Stimulated activated naive B cell treated with anti-CD40 and anti-IgM and Interleukin-4, amounts not matched to agents 10 μg/mL and 1 μg/mL and 100 μg/mL, for 72 hours (primary cell): ENCODE measurements at places on chromosomes 1 and 21.

DNA sequence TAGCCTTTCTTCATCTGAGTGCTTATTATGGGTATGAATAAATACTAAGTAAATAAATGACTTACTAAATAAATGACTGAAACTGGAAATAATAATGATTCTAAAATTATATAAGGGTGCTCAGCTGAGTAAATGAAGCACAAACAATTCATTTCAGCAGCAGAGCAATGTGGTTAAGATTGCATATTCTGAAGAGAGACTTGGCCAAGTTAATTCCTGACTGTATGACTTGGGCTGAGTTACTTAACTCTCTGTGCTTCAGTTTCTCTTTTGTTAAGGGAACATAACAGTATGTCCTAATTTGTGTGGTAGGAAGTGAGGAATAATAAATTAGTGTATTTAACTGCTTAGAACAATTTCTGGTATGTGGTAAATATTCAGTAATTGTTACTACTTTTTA, 19.1 kb downstream of the AGL start:
- no peak for DNase-seq

GRCh38 chr1:20115479-20115878, 3.9 kb downstream of the PLA2G2D start:
- no peak for DNase-seq

DNA sequence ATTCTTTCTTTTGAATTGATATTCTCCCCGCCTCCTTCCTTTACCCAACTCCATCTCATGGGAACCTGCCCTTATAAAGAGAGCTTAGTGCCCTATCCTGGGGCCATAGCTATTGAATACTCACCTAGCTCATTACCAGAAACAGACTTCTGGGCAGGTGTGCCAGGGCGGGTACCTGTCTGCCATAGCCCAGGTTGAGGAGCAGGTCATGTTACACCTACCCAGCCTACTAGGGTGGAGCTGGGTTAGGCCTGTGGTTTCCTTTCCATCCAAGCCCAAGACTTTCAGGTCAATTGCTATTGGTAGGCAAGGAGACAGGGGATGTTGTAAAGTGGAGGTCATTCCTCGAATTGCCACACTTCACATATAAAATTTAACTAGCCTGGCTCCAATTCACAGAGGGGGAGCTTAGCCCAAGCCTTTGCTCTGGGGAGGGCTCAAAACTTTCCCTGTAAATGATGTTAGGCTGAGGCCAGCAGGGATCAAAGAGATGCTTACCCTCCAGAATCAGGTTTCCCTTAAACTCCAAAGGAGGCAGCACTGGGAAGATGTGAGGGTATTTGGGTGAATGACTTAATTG, 87.1 kb upstream of the IPO9 start:
- DNase-seq = no peak

- no peak for DNase-seq
Measured at GRCh38 chr1:31617916-31618746, 642 bp downstream of the HCRTR1 start.

DNA sequence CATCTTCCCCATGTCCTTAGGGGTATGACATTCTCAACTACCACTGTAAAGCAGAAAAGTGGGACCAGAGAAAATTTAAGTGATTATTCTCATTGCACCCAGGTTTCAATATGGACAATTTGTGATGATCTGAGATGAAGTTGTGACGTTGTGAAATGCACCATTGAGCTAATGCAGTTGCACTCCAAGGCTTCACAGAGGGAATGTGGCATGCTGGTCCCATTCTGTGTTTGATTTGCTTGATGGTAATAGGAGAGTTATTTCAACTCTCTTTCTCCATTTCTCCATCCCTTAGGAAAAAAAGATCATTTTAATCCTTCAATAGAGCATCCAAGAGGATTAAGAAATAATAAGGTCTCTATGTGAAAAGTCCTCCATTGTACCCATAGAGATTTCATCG, 136.6 kb downstream of the SLC30A10 start:
- DNase-seq = no peak

- no peak for DNase-seq
Measured at GRCh38 chr1:212909652-212910063, 40.7 kb upstream of the VASH2 start.

DNA sequence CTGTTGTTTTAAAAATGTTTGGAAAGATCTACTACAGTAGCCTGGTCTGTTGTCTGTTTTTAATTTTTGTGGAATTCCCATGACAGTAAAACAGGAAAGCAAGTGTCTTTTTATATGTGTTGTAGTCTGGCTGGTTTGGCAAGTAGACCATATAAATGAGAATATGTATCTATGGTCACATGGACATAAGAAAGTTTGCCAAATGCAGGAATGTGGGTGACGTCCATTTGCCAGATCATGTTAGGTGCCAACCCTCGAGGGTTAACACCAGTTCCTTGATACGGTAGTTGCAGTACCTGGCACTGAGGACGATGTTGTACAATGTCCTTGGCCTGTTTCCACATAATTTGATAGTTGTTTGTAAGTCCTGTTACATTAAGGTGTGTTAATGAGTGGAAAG, 6.2 kb downstream of the DAP3 start:
- no peak for DNase-seq

DNA sequence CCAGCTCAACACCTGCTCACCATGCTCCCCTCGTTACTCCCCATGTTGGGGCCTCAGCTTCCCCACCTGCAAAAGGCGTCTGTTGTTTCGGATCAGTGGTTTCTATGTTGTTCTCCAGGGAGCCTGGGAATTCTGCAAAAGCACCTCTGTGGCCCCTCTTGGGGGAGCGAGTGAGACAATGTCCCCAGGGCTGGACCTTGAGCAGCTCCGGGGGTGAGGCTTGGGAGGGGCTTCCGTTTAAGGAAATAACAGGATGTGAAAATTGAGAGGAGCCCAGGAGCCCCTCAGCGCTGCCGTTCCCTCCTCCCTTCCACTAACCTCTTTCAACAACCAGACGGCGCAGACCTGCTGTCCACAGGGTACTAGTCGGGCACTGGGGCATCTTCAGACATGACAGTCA, 98.5 kb upstream of the IFFO2 start:
- DNase-seq = no peak

DNA sequence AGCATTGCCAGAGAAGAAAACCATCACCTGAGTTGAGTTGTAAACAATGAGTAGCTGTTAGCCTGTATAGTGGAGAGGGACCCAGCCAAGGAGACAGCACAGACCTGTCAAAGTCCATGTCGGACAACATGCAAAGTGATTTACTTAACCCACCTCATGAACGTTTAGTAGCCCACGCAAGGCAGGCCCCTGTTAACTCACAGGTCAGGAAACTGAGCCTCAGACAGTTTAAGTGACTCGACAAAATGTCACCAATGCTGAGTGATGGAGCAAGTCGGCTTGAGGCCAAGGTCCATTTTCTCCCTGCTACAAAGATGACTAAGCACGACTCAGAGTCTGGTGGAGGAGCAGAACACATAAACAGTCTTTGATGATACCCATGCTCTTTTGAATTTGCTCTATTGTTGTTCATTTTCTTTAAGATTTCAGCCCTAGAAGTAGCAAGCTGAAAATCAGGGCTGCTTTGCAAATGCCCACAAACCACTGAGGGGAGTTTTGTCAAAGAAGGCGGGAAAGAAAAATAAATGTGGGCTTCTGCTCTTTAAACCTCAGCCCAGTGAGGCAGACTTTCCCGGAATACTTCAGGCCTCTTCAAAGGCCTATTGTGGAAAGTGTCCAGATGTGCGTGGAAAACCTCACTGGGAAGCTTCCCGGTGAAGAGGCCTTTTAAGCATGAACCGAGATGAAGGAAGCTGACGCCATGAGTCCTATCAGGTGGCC, 83.8 kb upstream of the HOOK1 start:
- no peak for DNase-seq

DNA sequence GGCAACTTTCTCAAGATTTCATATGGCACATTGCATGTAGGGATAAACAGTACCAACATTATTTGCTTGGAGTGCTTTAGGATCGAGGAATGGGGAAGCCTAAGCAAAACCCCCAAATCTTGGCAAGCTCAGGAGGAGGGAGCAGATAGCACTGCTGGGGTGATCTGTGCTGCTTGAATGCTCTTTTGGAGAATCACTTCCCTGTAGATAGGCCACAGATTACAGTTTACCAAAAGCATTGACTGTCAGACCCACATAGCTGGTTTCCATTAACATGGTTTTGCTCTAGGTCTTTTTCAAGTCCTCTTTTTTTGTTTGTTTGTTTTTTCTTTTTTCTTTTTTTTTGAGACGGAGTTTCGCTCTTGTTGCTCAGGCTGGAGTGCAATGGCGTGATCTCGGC, 36.8 kb downstream of the OR13G1 start:
- no peak for DNase-seq

DNA sequence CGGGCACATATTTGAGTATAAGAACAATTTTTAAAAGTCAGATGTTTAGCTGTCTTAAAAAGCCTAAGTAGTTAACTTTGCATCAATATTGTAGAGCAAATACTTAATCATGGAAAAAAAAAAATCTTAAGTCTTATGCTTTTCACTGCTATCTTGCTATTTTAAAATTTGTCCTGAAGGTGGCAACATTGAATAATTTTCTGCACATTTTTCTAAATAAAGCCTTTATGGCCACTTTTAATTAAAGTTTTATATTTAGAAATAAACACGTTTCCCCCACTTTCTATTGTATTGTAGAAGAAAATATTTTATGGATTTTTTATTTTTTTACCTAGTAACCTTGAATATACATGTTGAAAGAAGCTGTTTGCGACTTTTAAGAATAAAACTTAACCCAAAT, 198.8 kb downstream of the AMY1C start:
- DNase-seq = no peak
